ENCODE measurements at places on chromosomes 7 and 10.

- no peak for DNase-seq
These were observed 107.6 kb upstream of the AFAP1L2 start for GRCh38 chr10:114511881-114512280.

DNA sequence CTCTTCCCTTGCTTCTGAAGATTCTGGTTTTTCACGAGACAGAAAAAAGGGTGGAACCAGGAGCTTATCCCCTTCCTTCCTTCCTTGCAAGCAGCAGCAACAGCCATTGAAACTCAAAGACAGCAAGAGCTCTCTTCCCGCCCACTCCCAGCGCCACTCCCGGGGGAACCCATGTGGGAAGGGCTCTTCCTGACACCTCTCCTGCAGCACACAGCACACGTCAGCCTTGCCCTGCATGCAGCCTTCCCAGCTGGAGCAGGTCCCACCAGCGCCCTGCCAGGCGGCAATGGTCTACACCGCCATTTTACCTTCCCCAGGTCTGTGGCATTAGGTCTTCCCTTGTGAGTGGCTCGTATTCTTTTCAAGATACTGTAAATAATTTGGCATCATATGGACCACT, 161.8 kb downstream of the MGMT start:
- no peak for DNase-seq

- no peak for DNase-seq
These were observed 47.8 kb upstream of the ELN start for GRCh38 chr7:73980206-73980605.

DNA sequence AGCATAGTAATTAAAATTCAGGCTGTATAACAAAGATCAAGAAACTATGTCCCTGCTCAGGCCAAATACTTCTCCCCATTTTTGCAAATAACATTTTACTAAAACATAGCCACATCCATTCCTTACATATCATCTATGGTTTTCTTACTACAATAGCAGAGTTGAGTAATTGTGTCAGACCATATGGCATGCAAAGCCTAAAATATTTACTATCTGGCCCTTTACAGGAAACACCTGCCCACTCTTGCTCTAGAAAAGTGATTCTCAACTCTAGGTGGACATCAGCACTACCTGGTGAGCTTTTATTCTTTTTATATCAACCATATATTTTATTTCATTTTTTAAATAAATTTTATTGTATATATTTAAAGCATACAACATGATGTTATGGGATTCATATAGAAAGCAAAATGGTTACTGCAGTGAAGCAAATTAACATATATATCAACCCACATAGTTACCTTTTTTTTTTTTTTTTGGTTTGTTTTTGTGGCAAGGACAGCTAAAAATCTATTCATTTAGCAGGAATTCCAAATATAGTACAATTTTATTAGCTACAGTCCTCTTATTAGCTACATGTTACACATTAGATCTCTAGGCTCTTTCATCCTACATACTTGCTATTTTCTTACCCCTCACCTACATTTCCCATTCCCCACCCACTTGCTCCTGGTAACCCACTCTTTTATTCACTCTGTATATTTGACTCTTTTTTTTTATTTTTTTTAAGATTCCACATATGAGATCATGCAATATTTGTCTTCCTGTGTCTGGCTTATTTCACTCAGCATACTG, 19.6 kb downstream of the ABI1 start:
- no peak for DNase-seq

GRCh38 chr10:78624791-78625190, 444.0 kb upstream of the ZMIZ1 start:
- DNase-seq: no peak

DNA sequence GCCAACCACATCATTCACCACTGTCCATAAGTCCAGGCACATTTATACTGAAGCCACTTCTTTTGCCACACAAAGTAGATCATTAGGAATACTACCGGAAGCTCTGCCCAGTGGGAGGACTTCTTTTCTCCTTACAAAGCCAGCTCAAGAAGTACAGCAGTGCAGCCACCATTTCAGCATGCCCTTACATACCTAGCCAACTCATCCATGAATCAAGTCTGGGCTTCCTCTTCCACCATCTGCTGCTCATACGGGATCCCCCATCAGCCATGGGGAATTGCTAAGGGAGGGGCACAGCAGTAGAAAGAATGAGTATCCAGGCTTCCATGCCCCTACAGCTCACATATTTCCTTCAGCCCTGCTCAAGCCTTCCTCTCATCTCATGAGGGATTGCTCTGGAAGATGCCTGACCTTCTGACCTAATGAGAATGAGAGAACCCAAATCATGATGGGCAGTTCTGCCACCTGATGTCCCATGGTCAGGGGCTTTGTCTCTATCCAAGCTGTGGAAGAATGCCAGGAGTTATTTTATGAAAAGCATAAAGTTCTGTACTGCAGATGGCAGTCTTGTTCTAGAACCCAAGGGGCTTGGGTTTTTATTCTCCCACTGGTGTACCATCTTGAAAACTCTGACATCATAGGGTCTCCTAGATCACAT, 39.5 kb downstream of the ACSM6 start:
- no peak for DNase-seq

DNA sequence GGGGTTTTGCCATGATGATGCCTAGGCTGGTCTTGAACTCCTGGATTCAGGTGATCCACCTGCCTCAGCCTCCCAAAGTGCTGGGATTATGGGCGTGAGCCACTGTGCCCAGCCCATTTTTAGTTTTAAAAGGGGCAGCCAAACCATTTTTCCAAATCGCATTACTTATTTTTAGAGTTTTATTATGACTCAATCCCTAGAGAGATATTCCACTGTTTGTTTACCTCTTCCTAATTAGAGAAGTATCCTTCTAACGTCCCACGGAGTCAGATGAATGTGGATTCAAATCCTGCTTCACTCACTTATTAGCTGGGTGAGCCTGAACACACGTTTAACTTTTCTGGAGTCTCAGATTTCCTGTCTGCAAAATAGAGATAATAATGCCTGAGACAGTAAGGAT, 15.2 kb downstream of the WNT8B start:
- DNase-seq: no peak

GRCh38 chr10:44512431-44513022, 127.6 kb upstream of the CXCL12 start:
- no peak for DNase-seq

- DNase-seq: no peak
These were observed 90.1 kb upstream of the ANKRD1 start for GRCh38 chr10:91010952-91011351.

- no peak for DNase-seq
These were observed 1.5 kb downstream of the HOXA4 start for GRCh38 chr7:27128776-27129728.

GRCh38 chr10:128263891-128264688, 137.9 kb upstream of the MKI67 start:
- DNase-seq: peak; percentile 56

GRCh38 chr10:130108934-130109604, 1.6 kb downstream of the C10orf143 start:
- peak; percentile 35 for DNase-seq

- no peak for DNase-seq
These were observed 46.3 kb downstream of the BUB3 start for GRCh38 chr10:123200531-123200930.

- DNase-seq: no peak
These were observed 14.1 kb upstream of the TMEM72 start for GRCh38 chr10:44897049-44897448.

Data from activated T-cell treated with anti-CD3 and anti-CD28 coated beads, Interleukin-2, amount 50 U/mL, for 72 hours (primary cell).